Activated T-cell treated with anti-CD3 and anti-CD28 coated beads, Interleukin-2, amount 50 U/mL, for 72 hours (primary cell): ENCODE measurements at places on chromosomes 11 and 22.

GRCh38 chr11:131041331-131042040, 125.2 kb upstream of the SNX19 start:
- no peak overlapping the region for H3K4me3 ChIP-seq
- no peaks in the 10 kb centered on the region for H3K36me3 ChIP-seq
- no peak overlapping the region for H3K27ac ChIP-seq
- DNase-seq: no peak

DNA sequence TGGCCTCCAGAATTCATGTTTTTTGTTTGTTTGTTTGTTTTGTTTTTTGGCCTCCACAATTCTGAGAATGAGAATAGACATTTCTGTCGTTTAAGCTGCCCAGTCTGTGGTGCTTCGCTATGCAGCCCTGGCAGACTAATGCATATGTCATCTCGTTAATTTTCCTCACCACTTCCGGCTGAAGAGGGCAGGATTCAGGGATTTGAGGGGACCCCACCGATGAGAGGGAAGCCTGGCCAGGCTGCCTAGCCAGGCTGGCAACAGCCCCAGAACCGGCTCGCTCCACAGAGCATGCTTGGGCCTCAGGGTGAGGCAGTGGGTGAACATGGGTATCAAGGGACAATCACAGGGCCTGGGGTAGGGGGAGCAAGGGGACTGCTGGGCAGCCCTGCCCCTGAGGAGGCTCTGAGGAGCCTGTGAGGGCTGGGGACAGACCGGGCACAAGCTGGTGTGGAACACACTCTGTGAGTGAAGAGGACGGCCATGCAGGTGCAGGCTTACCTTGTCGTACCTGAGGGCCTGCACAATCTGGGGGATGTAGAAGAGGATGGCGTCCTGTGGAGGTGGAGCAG, 47.8 kb upstream of the SERPIND1 start:
- H3K4me1 ChIP-seq: no peaks in the 10 kb centered on the region
- H3K27me3 ChIP-seq: no peaks in the 10 kb centered on the region
- DNase-seq: no peak
- peaks cover 4% of the 10 kb centered on the region for H3K36me3 ChIP-seq
- H3K4me3 ChIP-seq: no peak overlapping the region

GRCh38 chr11:44241851-44242250, 68.1 kb downstream of the ALX4 start:
- H3K27me3 ChIP-seq: no peaks in the 10 kb centered on the region
- no peak for DNase-seq
- H3K4me3 ChIP-seq: no peak overlapping the region
- no peaks in the 10 kb centered on the region for H3K36me3 ChIP-seq

DNA sequence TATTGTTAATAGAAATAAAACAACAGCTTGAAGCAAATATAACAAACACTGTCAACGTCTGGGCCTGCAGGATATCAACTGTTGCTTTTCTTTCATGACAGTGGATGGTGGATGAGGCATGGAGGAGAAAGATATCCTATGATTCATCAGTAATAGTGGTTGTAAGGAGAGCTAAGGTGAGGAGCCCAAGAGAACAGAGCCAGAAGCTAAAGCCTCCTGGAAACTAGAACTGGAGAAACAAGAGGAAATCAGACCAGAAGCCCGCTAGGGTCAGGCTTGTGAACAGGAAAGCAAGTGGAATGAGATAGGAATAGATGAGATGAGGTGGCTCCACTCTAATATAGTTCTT, 37.7 kb upstream of the MMP12 start:
- H3K4me1 ChIP-seq: no peaks in the 10 kb centered on the region
- peaks cover 22% of the 10 kb centered on the region for H3K27me3 ChIP-seq
- no peak for DNase-seq
- no peak overlapping the region for H3K4me3 ChIP-seq

- H3K36me3 ChIP-seq: peaks cover 14% of the 10 kb centered on the region
- no peaks in the 10 kb centered on the region for H3K27me3 ChIP-seq
- H3K4me3 ChIP-seq: no peak overlapping the region
- H3K27ac ChIP-seq: no peak overlapping the region
Observed at GRCh38 chr11:85941380-85941973, 86.3 kb downstream of the CCDC83 start.

GRCh38 chr11:124644426-124645280, 22.0 kb downstream of the TBRG1 start:
- no peak overlapping the region for H3K4me3 ChIP-seq
- H3K36me3 ChIP-seq: peaks cover 3% of the 10 kb centered on the region
- H3K4me1 ChIP-seq: no peaks in the 10 kb centered on the region

- no peak for DNase-seq
- no peaks in the 10 kb centered on the region for H3K4me1 ChIP-seq
- H3K4me3 ChIP-seq: no peak overlapping the region
- no peak overlapping the region for H3K27ac ChIP-seq
- no peaks in the 10 kb centered on the region for H3K27me3 ChIP-seq
- H3K36me3 ChIP-seq: peaks cover 7% of the 10 kb centered on the region
Observed at GRCh38 chr11:1270476-1270875, 39.0 kb downstream of the TOLLIP start.

- no peak overlapping the region for H3K27ac ChIP-seq
- no peaks in the 10 kb centered on the region for H3K36me3 ChIP-seq
- no peaks in the 10 kb centered on the region for H3K27me3 ChIP-seq
- no peak for DNase-seq
- H3K4me1 ChIP-seq: no peaks in the 10 kb centered on the region
Observed at GRCh38 chr22:42692239-42693054, 28.2 kb downstream of the A4GALT start.

- peaks cover 13% of the 10 kb centered on the region for H3K36me3 ChIP-seq
- no peak for DNase-seq
- H3K4me3 ChIP-seq: peak overlapping the region; percentile 97
- H3K4me1 ChIP-seq: peaks cover 55% of the 10 kb centered on the region
- H3K27me3 ChIP-seq: no peaks in the 10 kb centered on the region
Observed at GRCh38 chr11:34105957-34106504, 602 bp downstream of the NAT10 start.

DNA sequence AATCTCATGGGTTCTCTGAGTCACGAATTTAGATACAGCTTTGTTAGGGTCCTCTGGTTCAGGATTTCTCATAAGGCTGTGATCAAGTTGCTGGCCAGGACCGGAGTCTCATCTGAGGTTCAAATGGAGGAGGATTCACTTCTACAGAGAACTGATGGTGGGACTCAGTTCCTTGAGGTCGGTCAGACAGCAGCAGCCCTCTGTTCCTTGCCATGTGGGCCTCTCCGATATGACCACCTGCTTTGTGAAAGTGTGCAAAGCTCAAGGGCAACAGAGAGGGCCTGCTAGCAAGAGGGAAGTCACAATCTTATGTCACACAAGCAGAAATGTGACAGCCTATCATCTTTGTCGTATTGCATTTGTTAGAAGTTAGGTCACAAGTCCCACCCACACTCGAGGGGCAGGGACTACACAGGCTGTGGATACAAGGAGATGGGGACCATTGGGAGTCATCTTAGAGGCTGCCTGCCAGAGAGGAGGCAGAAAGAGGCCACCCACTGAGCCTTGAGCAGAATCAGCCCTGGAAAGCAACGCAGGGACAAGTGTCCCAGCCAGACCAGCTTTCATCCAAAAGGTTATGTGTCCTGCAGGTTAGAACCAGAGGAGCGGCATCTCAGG, 34.5 kb downstream of the RPUSD4 start:
- peaks cover 2% of the 10 kb centered on the region for H3K36me3 ChIP-seq
- H3K27ac ChIP-seq: no peak overlapping the region
- H3K4me1 ChIP-seq: no peaks in the 10 kb centered on the region
- H3K27me3 ChIP-seq: no peaks in the 10 kb centered on the region
- no peak overlapping the region for H3K4me3 ChIP-seq

- peaks cover 29% of the 10 kb centered on the region for H3K4me1 ChIP-seq
- H3K36me3 ChIP-seq: no peaks in the 10 kb centered on the region
- DNase-seq: peak; percentile 26
- peak within 1 kb of the TSS; percentile 81 for H3K4me3 ChIP-seq
- no peak within 1 kb of the TSS for H3K27ac ChIP-seq
Observed at GRCh38 chr11:68312117-68312779, at the start of gene LRP5. TSS of gene LRP5 (plus strand) at chr11:68312591. CDS start at chr11:68312715, 124 bp downstream.

DNA sequence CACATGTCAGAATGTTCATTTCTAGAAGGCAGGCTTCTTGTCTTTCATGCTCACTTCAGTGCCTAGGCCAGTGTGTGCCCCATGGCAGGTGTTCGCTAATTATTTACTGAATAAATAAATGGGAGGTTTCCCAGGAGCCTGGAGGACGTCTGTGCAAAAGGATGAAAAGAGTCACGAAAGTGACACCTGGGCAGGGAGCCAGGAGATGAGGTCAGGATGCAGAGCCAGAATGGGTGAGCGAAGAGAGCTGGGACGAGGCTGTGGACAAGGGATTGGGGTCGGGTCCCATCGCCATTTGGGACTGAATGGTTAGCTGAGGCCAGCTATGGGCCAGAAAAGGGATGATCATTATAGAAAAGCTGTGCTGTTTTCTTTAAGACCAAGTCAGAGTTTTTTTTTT, 560.4 kb downstream of the TBC1D22A start:
- no peak overlapping the region for H3K4me3 ChIP-seq
- H3K4me1 ChIP-seq: no peaks in the 10 kb centered on the region
- no peak for DNase-seq
- no peak overlapping the region for H3K27ac ChIP-seq

GRCh38 chr22:39439170-39439569, 17.6 kb upstream of the MGAT3 start:
- H3K27ac ChIP-seq: no peak overlapping the region
- peaks cover 18% of the 10 kb centered on the region for H3K4me1 ChIP-seq
- H3K36me3 ChIP-seq: no peaks in the 10 kb centered on the region
- H3K4me3 ChIP-seq: no peak overlapping the region

DNA sequence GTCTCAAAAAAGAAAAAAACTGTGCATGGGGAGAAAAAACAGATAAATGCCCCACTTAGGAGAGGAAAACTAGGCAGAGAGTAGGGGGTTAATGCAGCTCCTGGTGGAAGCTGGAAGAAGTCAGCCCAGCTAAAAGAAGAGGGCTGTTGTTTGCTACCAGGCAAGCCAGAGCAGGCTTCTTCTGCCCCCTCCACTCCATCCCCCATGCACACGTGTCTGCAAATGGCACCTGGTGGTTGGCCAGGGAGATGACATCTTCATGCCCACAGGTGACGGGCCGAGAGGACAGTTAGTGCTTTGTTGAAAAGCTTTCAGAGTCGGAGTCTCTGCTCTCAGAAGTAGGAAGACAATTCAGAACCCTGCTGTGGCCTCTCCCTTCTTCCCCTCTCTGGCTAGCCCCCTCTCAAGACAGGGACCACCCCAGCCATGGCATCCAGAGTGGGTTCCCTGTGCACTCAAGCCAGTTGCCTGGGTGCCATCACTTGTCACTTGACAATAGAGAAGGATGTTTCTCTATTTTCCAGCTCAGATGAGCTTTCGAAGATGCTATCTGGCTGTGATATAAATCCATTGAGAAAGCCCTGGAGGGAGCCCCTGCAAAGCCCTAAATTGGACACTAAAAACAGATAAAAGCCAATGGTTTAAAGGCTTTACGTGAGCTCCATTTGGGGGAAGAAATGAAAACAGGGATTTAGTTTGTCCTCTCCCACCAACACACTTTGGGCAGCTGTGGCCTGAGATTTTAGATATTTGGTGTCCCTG, 142.0 kb downstream of the TRIM29 start:
- H3K4me3 ChIP-seq: no peak overlapping the region
- H3K36me3 ChIP-seq: no peaks in the 10 kb centered on the region
- no peak for DNase-seq
- no peak overlapping the region for H3K27ac ChIP-seq

DNA sequence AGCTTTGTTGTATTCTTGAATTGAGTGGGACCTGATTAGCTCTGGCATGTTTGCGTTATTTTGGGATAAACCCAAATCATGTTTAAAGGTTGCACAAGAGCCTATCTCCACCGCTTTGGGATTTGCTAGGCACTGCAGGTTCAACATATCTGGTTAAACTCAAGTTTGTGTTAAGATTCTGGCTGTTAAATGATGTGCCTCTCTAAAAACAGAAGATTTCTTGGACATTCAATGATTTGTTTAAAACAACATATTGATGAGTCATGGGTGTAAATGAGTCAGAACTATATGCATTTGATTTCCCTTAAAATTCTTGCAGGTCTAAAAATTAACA, 67.4 kb downstream of the AMOTL1 start:
- H3K27ac ChIP-seq: no peak overlapping the region
- no peak for DNase-seq
- no peaks in the 10 kb centered on the region for H3K36me3 ChIP-seq
- no peaks in the 10 kb centered on the region for H3K27me3 ChIP-seq
- H3K4me1 ChIP-seq: no peaks in the 10 kb centered on the region
- no peak overlapping the region for H3K4me3 ChIP-seq

DNA sequence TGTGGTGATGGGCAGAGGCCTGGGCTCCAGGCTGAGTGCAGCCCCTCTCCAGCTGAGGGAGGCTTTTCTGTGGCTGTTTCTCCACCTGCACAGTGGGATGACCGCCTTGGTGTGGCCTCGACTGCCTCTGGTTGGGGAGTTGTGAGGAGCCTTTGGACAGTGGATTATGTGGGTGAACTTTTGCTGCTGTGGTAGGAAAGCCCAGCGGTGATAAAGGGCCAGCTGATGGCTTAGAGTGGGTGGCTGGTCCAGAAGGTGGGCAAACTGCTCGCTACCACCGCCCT, 1.4 kb upstream of the ESRRA start:
- peaks cover 26% of the 10 kb centered on the region for H3K27me3 ChIP-seq
- peaks cover 10% of the 10 kb centered on the region for H3K36me3 ChIP-seq
- peak overlapping the region; percentile 98 for H3K4me3 ChIP-seq
- H3K27ac ChIP-seq: no peak overlapping the region
- DNase-seq: no peak

DNA sequence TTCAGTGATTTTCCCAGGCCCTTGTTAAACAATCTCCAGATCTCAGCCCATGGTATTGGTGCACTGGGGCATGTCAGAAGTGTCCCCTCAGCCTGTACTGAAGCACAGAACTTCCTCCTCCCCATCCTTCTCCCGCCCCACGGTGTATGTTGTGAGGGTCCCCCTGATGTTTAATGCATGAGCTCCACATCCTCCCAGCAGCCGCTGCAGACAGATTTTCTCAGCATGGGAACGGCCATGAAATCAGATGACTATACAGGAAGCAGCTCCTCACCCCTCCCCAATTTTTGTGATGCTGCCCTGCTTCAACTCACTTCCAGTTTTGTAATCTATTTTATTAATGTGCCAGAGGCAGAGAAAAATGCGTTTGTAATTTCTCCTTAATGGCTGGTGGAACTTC, 406.0 kb downstream of the MIAT start:
- H3K27ac ChIP-seq: no peak overlapping the region
- no peaks in the 10 kb centered on the region for H3K36me3 ChIP-seq
- H3K27me3 ChIP-seq: peaks cover 17% of the 10 kb centered on the region
- DNase-seq: no peak

DNA sequence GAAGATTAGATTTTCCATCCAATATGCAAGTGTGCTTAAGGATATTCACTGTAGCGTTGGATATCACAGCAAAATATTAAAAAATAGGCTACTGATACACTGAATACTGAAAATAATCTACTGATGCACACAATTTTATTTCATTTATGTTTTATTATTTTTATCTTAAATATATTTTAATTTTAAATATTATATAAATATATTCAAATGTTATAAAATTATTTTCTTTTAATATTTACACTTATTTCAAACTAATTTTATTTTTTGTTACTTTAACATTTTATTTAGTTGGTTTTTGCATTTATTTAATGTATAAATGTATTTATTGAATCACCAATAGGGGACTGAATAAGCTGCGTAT, 12.3 kb downstream of the MMP3 start:
- no peak overlapping the region for H3K4me3 ChIP-seq
- no peak overlapping the region for H3K27ac ChIP-seq
- no peak for DNase-seq

- H3K4me1 ChIP-seq: no peaks in the 10 kb centered on the region
- no peaks in the 10 kb centered on the region for H3K27me3 ChIP-seq
- H3K27ac ChIP-seq: no peak overlapping the region
Observed at GRCh38 chr22:22684580-22685561, 40.5 kb downstream of the GGTLC2 start.
